ENCODE measurements at places on chromosomes 12 and 14.

- DNase-seq, result no peak
These were observed 41.7 kb downstream of the TTLL5 start for GRCh38 chr14:75702616-75703261.

GRCh38 chr12:126243814-126244440, 1178.7 kb downstream of the AACS start:
- DNase-seq, result no peak

DNA sequence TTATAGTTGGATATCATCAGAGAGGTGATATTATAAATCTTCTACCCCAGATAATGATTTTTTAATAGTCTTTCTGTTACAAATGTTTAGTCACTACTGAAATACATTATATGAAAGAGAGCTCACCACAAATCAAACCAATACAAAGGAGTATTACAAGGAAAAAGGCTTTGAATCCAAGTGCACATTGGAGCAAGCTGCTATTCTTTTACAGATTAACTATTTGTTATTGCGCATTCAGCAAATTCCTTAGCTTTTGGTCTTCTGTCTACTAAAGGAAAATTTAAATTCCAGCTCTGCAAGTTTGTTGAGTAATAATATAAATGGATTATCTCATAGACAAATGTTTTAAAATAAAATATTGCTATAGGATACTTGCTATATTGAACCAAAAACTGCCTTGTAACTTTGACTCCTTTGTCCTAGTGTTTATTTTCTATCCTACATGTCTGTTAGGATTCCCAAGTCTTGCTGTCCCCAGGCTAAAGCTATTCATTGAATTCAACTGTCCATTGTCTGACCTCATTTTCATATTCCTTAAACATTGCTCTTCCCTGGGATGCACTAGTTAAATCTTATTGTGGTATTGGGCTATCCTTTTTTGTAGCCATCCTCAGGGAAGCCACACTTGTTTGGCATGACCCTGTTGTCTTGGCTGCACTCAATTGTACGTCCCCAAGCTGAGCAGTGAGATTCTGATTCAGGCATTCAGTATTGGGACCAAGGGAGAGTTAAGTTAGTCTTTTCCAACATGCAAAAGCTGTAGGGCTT, 41.5 kb downstream of the PDE3A start:
- no peak for DNase-seq

DNA sequence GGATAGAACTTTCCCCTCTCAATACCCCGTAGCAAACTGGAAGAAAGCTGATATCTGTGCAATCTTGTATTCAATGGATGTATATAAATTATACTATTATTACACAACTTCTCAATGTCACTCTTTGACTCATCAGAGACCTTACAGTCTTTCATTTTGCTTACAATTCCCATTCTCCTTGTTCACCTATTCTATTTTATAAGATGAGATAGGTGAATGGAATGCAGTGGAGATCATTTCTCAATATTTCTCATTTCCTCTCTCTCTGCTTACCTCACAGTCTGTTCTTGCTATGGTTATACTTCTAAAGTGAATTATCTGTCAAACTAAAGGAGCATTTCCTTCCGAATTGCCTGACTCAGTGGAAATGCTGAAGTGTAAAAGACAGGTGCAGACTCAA, 14.9 kb downstream of the FOXA1 start:
- no peak for DNase-seq

DNA sequence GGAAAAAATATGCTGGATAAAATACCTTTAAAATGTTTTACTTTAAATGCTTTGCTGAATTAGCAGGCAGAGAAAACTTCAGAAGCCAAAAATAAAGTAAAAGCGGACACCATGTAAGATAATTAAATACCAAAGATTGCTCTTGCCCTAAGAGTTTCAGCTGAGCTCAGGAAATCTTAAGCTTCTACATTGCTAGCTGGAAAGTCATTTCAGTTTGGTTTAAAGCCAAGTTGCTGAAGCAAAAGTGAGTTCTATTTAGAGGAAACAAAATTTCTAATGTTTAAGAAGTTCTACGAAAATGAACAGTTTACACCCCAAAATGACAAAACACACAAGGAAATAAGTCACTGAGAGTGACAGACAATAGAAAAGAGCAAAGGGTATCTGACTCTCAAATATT, 310.0 kb downstream of the ADAMTS20 start:
- DNase-seq, result no peak

DNA sequence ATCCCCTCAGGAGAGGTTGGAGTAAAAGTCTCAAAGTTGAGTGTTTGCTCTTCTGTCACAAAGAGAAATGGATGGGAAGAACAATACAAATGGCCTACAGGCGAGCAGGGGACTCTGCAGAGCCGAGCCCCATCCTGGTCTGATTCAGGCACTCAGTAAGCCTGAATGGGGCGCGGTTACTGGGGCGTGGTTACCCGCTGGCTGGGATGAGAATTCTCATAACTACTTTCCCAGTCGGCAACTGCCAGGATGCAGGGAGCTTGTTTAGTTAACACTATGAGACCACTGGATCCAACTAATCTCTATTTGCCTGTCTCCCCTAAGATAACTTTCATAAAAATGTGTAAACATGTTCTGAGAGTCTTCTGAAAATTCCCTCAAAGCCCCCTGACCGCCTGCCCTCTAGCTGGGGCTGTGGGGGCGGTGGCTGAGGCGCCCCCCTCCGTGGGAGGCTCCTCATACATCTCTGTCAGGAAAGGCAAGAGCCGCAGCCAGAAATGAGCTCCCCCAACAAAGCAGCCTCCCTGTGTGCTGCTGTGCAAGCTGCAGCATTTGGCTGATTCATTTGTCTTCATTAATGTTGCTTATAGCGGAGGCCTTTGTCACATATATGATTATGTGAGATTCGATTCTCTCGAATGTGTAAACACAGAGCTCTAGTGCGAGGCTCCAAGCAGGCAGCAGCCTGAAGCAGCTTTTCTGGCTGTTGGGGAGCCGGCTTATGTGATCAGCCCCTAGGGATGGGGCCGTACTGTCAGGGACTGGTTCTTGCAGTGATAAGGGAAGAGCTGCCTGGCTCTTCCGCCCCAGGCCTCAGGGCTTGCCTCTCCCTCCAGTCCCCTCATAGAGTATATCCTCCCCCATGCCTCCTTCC, 126.1 kb upstream of the ARHGAP5 start:
- DNase-seq, result no peak

DNA sequence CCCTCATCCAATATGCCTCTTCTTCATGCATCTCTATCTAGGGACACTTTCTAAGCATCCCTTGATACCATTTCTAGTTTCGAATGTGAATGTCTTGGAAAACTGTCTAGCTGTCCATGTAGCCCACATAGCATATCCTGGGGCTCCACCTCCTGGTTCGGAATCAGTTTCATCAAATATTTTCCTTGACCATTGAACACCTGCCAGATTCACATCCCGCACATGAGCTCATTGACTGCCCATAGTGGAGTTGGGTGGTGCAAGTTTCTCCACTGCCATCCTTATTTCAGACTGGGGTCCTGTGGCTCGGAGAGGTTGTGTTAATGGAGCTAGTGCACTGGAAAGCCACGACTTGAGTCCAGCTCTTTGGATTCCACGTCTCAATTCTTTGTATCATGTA, 58.6 kb upstream of the TMEM263 start:
- DNase-seq, result no peak

DNA sequence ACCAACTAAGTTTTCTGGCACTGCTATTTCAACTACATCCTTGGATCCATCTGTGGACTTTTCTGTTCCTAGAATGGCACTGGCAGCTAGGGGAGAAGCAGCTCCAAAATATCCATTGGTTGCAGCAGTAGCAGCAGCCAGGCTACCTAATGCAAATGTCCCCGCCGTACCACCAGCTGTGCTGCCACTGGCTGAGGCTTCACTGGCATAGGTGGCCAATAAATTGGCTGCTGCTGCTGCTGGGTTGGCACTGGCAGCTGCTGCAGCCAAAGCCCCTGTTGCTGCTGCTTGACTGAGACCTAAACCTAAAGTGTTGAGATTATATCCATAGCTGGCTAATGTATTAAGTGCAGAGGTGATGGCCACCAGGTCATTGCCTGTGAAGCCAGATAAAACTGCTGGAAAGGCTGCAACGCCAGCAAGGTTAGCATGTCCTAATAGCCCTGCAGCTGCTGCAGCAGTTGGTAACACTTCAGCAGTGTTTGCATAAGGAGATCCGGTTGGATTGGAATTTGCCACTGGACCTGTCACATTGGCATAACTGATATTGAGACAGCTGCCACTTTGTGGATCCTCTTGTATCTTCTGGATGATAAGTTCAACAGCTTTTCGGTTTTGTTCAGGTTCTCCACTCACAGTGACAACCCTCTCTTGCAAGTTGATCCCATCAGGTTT, 149.5 kb downstream of the NOVA1 start:
- no peak for DNase-seq

Data from activated gamma-delta T cell treated with Interleukin-2 at 50 U/mL for 16 hours (primary cell).